ENCODE measurements at places on chromosomes 6 and 20.

GRCh38 chr6:157099912-157100593 lies 223.3 kb downstream of the TMEM242 start:
- no peak for DNase-seq

GRCh38 chr6:140045116-140045515 lies 670.7 kb upstream of the CITED2 start:
- DNase-seq = no peak

DNA sequence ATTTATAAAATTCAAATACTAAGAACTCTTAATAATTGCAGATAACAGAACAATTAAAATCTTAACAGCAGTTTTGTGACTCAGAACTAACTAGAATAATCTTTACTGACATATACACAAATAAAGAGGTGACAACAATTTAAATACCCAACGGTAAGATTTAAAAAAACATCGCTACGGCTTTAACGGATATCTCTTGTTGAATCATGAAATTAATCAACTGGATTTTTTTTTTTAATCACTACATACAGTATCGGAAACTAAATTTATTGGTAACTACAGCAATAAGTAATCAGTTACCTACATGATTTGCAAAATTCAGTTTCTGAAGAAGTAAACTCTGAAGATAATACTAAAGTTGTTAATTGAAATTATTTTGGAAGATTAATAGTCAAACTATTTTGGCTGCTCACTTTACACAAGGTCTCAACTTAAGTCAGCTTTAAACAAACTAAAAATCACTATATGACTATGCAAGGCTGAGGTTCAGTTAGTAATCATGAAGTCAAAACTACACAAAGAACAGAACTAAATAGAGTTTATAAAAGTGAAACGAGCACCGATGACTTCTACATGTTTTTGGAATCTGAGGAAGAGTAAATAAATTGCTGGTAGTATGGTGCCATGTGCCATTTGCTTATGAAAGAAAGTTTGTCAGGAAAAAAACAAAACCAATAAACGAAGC lies 128.8 kb downstream of the HUS1B start:
- no peak for DNase-seq

GRCh38 chr6:30970946-30971345 lies 12.6 kb upstream of the MUC21 start:
- DNase-seq = no peak

DNA sequence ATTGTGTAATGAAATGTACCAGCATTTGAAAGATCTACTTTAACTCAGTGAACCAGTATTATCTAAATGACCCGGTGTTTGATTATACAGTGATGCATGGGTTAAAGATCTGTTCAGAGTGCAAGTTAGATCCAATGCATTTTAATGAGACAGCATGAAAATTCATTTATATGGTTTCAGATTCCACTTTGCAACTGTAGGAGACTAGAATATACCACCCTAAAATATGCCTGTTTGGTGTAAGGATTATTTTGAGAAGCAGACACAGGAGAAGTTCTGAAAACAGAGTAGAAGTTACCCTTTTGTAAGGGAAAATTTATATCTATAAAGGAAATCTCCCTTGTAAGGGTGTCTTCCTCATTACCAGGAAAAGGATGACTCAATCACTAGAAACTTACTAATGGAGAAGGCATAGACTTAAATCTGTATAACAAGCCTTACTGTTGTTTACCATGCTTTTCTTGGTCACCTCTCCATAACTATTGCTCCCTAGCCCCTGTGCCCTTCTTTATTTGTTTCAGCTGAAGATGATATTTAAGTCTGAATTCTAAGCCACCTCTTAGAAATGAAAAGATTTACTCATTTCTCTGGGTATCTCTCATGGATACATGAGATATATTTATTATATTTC lies 105.4 kb downstream of the NCOA3 start:
- DNase-seq = no peak

DNA sequence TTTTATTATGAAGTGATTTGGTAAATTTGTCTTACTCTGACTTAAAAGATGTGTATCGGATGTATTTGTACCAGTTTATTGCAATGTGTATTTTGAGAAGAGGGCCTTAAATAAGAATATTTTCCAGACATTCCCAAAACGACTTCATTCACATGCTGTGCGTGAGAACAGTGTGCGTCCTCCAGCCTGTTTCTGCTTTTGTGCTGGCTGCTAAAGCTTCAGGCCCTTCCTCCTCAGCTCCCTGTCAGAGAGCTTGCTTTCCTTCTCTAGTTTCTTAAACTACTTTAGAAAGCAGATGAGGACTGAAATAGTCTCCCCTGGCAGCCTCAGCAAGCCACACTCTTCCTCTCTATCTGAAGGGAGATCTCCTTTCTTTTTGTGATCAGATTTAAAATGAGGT lies 157.8 kb downstream of the SAMD5 start:
- DNase-seq = no peak

DNA sequence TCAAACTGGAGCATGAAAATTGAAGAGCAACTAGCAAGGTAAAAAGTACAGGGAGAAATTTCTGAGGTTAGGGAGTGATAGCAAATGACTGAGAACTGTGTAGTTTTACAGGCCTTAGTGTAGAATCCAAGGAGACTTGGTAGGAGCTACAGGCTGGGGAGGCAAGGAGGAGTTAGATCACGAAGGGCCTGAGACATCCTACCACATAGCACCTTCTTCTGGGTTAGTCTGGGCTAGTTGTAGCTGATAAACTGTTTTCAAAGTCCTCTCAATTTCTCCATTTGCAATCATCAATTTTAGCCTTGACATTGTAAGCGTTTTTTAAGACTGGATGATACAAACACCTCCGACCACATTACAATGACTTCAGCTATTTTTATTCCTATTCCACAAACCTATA lies 209.7 kb downstream of the TMEM200A start:
- no peak for DNase-seq

- no peak for DNase-seq
Measured at GRCh38 chr20:25301357-25301920, 53.6 kb downstream of the PYGB start.

DNA sequence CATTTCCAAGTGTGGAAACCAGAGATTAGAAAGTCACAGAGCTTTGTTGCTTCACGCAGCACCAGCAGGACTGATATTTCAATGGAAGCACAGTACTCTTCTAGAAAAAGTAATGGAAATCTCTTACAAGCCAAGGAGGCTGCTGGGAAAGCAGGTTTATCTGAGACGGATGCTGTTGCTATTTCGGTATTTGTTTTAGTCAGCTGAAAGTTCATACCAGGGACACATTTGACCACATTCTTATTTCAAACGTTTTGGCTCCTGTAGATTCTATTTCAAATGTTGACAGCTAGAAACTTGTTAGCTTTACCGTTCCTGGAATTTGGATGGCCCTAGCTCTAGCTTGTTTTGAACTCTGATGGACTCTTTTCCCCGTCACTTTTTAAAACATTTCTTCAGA lies 3.7 kb upstream of the TMEM242 start:
- no peak for DNase-seq

DNA sequence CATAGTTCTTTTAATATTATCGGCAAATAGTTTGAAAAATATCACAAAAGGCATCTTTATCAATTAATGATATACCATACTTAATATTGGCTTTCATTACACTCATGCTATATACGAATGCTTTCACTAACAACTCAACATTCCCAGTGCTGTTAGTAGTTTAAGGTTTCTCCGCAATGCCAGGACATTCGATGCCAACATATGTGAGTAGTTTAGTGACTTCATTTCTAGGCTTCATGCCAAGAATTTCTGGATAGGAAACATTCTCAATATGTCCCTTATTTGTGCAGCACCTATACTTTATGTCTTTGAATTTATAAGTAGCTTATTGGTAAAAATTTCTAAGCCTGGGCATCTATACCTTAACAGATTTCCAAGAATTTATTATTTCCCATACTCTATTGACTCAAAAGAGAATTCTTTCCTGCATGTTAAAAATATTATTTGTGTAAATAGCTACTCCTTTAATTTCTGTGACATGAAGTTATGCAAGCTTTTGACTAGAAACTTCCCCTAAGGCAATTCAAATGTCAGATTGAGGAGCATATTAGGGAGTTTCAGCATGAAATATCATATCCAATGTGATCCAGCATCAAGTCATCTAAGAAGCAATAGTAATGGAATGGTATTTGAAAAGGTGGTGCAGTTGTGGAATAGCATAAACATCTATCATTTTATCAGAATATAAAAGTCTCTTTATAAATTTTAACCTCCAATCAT lies 236.0 kb upstream of the STXBP5 start:
- DNase-seq = no peak

- no peak for DNase-seq
Measured at GRCh38 chr6:168706471-168707177, 265.6 kb downstream of the SMOC2 start.

DNA sequence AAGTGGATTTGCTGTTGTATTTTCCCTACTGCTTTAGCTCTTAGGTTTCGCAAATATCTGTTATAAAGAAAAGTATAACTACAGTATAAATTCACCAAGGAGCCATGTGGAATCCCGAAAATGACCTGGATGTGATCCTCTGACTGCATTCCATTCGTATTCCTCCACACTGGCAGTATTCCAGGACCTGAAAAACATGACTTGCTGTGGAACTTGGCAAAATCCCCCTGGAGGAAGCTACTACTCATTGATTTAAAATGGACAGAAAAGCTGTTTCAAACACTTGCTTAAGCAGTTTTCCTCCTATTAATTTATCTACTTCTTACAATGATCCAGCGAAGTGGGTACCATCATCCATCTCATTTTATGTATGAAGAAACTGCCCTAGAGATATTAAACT lies 13.3 kb upstream of the ENPP5 start:
- DNase-seq = no peak

DNA sequence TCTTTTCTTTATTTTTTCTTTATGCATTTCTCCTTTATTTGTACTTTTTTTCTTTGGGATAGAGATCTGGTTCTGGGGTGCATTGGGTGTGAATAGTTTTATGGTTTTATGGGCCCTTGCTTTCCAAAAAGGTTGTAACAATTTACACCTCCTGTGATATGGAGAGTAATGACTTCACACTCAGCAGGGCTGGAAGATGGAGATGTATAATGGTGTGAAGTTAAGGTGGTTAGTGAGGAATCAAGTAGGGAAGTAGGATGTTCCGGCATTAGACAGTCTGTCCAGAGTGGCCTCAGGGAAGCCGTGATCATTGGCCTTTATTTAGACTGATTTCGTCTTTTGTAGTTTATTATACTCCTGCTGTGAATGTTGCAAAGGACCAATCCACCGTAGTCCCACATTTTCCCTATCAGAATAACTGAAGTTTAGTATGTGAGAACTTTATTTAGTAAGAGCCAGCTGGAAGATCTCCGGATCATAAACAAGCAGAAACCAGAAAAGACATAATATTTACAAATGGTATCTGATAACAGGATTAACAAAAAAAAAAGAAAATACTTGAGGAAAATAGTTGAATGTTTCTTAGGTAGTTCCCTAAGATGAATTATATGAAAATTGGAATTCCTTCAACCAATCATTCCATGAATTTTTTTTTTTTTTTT lies 255.5 kb downstream of the TBC1D7 start:
- no peak for DNase-seq

GRCh38 chr6:15265787-15266186 lies 19.9 kb downstream of the JARID2 start:
- no peak for DNase-seq

DNA sequence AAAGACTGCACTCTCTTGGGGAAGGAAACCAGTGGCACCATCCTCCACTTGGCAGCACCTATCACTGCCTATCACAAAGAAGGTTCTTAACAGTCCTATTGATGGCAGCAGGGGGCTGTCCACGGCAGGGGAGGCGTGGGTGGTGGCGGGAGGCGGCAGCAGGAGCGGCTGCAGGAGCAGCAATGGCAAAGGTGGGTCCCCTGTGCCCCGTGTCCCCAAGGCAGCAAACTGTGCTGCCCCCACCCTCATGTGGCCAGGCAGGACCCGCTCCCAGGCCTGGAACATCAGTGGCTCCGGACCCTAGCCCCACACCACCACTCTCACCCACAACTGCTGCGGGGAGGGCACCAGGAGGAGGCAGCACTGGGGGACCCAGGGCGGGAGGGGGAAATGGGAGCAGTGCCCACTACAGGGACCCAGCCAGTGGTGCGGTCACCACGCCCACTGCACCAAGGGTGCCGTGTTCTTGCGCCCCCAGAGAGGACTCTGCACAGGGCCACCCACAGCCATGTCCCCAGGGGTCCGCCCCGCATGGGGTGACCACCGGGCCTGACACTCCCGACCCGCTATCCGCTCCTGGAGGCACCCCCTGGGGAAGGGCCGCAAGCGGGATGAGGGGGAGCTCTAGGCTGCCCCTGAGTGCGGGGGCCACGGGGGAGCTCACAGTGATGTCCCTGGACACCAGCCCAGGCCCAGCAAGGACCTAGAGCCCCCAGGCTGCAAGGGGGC lies 54.6 kb downstream of the GMDS start:
- DNase-seq = no peak

GRCh38 chr6:74717591-74717990 lies 488.3 kb downstream of the COL12A1 start:
- DNase-seq = no peak

GRCh38 chr6:155310596-155310995 lies 3.7 kb downstream of the TFB1M start:
- no peak for DNase-seq

DNA sequence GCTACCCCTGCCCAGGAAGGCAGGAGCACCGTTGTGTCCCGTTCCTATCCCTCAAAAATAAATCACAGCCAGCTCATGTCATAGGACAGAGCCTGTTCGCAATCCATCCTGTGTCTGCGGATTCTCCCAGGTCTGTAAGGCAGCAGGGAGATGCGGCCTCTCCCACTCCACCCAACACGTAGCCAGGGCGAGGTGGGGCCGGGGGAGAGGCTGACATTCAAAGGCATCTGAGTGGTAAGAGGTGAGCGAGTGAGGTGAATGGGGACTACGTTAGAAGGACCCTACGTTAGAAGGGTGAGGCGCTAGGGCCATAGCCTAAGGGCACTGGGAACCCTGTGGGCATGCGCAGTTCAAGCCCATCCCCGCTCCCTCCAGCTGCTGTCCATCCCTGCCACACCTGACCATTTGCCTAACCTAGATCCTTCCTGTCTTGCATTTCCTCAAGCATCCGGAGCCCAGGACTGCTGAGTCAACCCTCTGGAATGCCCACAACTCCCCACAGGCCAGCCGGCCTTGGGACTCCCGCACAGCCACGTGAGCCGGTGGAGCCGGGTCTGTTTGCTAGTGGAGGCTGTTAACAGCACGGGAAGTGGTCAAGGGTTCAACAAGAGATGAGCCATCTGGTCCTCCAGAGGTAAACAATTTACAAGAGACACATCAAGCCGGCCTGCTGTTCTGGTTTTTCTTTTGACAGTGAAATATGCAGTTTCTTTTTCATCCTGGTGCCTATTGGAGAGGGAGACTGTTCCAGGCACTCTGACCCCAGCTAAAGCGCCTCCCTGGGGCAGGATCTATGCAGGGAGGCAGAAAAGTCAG lies 45.9 kb downstream of the RIPOR3 start:
- no peak for DNase-seq

DNA sequence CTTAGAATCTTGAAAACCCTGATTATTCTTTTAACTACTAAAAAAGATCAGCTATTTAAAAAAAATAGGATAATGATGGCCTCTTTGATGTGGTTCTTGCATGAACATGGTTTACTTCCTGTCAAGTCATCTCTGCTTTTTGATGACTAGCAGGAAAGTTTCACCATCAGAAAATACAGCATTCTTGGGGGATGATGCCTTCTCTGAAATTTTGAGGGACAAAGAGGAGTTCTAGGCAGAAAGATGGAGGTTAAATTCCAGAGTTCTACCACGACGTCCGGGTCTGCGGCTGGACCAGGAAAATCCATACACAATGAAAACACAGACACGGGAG lies 130.4 kb downstream of the OLIG3 start:
- DNase-seq = no peak
